ENCODE measurements at places on chromosomes 5 and 9.

DNA sequence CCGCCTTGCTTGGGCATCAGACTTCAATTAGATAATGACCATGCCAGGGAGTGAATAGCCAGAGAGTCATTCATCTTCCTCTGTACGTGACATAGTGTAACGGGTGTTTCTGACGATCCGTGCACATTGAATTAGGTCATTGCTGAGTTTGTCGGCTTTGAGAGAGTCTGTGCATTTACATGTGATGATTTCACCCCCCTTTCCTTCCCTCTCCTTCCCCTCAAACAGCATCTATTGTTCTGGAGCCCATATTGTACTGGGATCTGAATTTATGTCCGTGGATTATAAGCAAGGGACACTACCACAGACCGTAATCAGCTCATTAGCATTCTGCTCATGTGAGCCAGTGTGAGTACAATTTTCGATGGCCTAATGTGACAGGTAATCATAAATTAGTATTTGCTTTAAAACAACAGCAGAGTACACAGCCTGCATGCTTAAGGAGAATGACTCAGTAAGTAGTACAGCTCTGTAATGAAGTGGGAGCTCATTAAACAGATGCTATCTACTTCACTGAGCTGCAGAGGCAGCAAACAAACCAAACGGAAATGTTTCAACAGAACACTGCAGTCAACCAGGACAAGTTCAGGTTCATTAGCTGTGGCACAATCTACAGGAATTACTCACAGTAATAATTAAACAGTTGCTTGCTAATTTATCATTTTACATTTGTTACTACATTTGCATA, 302.1 kb downstream of the CSNK1G3 start:
- DNase-seq = no peak

GRCh38 chr9:104927216-104927911, 591 bp downstream of the ABCA1 start:
- DNase-seq = peak; percentile 63

- DNase-seq = no peak
These were observed 10.1 kb downstream of the PLIN2 start for GRCh38 chr9:19117039-19117716.

DNA sequence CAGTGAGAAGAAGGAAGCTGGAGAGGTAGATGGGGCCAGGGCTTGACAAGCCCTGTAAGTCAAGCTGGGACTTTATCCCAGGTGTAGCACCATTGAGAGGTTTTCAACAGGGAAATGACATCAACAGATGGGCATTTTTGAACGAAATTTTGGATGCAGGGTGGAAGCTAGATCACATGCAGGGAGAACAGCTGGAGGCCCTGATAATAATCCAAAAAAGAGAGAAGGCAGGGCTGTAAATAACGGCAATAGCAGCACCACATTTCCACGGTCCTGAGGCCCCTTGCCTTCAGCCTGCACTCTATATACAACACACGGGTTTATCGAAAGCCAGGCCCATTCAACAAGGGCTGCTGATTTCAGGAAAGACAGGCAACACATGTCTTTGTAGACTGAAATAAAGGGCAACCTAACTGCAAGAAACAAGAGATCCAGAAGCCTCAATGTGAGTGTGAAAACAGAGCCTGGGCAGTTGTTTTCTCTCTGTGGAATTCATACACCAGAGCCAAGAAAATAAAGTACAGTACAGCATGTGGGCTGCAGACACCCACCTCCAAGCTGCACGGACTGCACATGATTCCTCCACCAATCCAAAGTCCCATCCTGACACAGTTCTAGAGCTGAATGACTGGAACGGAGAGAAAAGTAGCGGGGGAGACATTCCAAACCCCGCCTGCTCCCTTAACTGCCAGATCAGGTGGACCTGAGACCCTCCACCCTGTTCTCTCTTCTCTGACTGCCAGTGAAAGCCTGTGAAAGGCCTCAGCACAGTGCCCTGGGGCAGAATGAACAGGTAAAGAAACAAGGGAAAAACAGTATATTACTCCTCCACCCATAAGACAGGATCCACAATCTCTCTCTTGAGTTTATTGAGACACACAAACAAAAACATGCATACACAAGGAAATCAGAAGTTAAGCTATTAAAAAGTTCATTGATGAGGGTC, 36.3 kb downstream of the KLHL3 start:
- DNase-seq = peak; percentile 15

GRCh38 chr9:95003689-95004410, 277.4 kb downstream of the AOPEP start:
- peak; percentile 61 for DNase-seq

DNA sequence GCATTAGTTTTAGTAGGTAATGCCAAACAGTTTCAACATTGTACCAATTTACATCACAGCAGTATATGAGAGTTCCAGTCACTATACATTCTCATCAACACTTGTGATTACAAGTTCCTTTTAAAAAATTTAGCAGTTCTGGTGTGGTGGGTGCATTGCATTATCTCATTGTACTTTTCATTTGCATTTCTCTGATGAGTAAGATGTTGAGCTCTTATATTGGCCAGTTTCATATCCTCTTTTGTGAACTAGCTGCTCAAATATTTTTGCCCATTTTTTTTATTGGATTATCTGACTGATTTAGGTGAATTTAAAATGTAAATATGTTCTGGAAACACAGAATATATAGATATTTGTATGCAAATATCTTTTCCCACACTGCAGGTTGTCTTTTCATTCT, 160.9 kb upstream of the NR3C1 start:
- DNase-seq = no peak

GRCh38 chr5:5658889-5659465, 236.5 kb downstream of the ICE1 start:
- no peak for DNase-seq

DNA sequence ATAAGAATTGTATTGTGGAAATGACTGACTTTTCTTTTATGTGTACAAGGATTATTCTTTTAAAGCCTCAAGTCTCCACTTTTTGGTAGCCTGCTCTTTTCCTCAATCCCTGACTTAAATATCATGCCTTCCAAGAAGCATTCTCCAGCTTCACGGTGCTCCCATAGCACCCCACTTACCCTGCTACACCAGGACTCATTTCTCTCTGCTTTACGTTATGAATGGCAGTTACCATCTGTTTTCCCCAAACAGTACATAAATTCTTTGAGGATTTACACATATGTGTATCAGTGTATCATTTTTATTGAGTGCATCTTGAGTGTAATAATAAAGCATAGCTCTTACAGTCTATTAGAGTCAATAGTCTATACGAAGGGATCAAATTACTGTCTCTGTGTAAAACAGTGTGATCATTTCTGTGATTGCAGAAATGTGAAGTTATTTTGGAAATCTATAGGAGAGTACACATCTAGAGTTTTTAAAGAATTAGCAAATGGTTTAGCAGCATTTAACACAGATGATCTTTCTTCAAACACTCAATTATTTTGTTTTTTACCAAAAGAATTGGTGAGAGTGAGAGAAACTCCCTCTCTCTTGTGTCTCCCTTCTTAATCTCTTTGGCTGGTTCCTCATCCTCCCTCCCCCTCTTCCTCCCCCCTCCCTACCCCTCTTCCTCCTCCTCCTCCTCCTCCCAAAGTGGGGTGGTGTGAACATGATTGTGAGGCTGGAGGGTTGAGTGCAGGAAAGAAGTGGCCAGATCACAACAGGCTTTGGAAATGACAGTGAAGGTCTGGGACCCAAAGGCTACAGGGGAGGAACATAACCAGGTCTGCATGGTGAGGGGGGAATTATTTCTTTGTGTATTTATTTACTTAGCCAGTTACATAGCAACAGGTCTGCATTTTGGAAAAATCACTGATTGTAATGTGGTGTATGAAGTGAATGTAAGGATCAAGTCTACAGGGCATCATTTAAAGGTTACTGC, 27.6 kb upstream of the ECM2 start:
- DNase-seq = no peak

DNA sequence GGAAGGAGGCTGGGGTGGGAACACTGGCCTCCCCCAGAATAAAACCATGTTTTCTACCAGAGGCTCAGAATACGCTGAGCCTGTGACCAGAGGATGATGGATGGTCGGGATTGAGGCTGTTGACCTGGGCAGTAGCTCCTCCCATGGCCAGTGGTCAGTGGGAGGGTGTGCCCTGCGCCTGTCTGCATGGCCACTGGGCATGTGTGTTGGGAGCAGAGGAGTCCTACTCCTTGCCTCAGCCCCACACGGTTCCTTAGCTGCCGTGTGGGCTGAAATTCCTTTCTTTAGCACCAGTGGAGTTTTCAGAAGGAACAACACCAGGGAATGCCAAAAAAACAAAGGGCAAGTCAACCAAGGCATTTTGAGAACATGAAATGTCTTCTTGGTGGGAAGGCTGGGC, 8.5 kb upstream of the RMND5B start:
- no peak for DNase-seq

DNA sequence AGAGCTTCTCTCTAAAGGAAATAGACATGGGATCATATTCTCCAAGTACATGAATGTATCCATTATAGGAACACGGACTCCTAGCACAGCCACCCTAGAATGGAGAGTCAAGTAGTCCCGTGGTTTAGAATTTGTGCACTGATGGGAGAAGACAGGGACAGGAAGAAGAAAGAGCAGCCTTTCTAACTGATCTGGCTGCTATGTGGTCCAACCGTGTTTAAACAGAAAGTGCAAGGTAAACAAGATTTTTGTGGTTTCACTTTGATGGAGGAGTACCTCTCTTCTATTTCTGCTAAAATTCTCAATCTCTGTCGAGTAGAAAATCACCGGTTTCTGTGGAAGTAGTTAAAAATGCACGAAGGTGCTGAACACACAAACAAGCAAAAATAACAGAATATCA, 171.3 kb downstream of the ST8SIA4 start:
- DNase-seq = no peak

GRCh38 chr9:76013809-76014208, 123.3 kb downstream of the PCSK5 start:
- no peak for DNase-seq

- no peak for DNase-seq
These were observed 233.6 kb upstream of the EDIL3 start for GRCh38 chr5:84618262-84618661.

DNA sequence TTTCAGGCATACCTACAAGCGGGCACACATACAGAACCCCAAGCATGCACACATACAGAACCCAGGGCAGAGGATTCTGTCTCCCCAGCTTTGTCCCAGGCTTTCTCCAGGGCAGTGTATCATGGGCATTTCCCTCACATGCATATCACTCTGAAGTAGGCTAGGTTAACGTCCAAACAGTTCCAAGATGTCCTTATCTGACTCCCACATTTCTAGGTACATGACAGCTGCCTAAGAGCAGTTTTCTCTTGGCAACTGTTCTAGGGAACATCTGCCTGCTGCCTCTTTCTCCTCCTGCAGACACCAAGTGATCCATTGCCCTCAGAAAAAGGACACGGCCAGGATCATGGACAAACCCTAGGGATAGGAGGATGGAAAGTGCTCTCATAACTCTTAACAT, 84.9 kb upstream of the NR3C1 start:
- no peak for DNase-seq

DNA sequence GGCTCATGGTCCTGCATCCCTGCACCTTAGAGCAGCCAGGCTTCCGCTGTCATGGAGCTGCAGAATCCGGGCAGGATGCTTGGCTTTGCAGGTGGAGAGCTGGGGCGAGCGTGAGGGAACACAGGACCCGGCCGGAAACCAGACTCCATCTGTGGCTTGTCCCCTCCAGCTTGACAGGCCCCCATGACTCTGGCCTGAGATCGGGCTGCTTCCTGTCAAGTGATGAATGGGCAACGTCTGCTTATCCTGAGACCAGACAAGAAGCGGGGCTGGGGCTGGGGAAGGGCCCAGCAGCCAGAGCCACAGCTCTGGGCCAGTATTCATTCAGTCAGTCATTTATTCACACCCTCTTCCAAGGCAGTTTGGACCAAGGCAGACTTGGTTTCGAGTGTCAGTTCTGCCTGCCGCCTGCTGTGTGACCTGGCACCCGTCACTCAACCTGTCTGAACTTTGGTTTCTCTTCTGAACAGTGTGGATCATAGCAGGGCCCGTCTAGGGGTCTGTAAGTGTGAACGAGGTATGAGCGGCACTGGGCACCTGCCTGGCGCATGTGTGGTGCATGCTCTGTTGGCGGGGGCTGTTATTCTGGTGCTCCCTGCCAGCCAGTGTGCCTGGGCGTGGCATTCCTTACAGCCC, 37.5 kb downstream of the NEK6 start:
- no peak for DNase-seq

DNA sequence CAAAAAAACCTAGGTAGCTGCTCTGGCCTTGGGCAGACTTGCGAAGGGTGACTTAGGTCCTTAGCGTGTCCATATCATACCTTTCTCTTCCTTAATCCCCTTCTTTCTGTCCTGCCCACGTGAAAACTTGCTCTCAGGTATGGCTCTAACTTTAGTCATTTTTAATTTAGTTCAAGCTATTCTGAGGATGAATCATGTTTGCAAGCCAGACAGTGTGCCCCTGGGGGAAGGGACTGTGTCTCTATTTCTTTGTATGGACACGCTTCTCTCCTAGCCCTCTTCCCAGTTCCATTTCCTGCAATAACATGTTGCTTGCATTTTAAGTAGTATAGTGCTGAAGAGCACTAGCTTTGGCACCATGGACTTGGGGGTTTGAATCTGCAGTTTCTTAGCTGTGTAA, 120.6 kb downstream of the PTTG1 start:
- no peak for DNase-seq

DNA sequence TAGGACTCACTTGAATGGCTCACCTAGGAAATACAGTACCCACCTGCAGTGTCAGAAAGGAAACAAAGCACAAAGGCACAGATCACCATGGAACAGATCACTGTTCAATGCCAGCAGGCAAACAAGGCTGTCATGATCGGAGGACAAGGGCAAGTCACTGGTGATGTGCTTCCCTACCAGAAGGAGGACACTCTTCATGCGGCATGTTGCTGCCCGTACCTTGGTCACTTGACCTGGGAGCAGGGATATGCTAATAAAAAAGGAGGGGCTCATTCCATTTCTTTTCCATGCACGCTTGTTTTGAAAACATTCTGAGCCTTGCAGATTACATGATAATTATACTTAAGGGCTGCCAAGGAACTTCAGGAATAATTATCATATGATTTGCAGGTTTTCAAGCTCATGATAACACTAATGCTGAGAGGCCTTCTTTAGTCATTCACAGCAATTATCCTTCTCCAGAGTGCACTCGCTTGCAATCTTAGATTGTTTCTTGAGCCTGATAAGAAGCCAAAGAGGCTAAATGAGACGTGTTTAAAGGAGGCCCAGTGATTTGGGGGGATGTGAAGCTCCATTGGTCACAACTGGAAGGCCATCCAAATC, 36.1 kb upstream of the STARD4 start:
- no peak for DNase-seq

- no peak for DNase-seq
These were observed 4.4 kb upstream of the PRR7 start for GRCh38 chr5:177442066-177442826.

- DNase-seq = peak; percentile 39
These were observed 94.1 kb downstream of the KCNIP1 start for GRCh38 chr5:170597872-170598271.

DNA sequence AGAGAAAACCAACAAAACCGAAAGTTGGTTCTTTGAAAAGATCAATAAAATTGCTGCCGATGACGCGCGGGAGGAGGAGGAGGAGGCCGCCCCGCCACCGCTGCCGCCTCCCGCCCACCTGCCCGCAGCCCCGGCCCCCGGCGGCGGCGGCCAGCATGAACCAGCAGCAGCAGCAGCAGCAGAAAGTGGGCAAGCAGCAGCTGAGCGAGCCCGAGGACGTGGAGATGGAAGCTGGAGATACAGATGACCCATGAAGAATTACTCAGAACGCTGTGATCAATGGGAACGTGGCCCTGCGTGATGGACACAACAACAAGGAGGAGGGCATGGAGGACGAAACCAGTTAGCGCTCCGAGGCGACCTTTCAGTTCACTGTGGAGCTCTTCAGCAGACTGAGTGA, 53.9 kb upstream of the EFNA5 start:
- DNase-seq = no peak

GRCh38 chr5:76455531-76456133, 52.5 kb downstream of the IQGAP2 start:
- DNase-seq = no peak

- DNase-seq = no peak
These were observed 17.2 kb downstream of the PITX1 start for GRCh38 chr5:135016861-135017290.

All from testis (tissue), 5 donors.